Cardiac septum (tissue), 1 donor: ENCODE measurements at places on chromosomes 12 and 14. TPM values are rescaled to one million over a fixed set of nuclear protein-coding genes. Genes with fewer than 3 reads are reported as not detected.

- no peak for DNase-seq
These were observed 17.4 kb downstream of the TMPO start for GRCh38 chr12:98532687-98533304.

DNA sequence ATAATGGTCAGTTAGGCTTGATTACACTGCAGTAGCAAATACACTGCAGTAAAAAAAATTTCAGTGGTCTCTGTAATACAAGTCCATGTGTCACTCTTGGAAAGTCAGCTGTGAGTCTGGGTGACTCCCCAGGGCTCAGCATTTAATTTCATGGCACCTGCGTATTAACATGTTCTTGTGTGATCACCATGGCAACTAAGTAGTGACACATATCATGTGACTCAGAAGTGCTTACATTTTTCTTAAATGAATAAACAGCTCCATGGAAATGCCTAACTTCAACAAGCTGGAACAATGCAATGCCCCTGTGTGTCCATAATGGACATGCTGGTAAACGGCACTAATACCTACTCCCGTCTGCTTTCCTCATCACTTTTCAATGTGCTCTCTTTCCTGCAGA lies 88.5 kb upstream of the ANO4 start:
- no peak for DNase-seq

DNA sequence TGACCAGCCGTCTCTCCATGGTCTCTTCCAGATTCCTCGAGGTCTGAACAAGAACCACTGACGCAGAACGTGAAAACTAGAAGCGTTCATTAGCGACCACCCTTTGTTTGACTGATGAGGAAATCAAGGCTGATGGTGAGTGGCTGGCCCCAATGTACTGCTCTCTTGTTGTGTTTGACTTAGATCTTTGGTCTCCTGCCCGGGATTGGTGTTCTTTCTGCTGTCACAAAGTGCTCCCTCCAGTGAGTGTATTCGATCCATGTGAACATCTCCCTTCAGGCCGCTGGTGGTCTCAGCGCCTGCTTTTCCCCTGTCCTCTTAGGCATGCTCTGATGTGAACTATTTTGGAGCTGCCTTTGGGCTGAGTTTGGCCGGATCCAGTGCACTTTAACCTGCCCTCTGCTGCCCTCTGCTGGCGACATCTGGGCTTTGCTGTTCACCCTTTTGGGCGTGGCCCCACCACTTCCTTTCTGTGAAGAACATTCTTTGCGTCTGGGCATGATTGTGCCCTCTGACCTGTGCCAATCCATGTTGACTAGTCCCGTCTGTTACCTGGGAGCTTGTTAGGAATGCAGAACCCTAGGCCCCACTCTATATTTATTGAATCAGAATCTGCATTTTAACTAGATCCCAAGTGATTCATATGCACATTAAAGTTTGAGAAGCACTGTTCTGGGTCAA lies 279.1 kb downstream of the TTC6 start:
- DNase-seq: peak; percentile 89

GRCh38 chr14:64074961-64075612 lies 219.1 kb downstream of the ESR2 start:
- DNase-seq: no peak

DNA sequence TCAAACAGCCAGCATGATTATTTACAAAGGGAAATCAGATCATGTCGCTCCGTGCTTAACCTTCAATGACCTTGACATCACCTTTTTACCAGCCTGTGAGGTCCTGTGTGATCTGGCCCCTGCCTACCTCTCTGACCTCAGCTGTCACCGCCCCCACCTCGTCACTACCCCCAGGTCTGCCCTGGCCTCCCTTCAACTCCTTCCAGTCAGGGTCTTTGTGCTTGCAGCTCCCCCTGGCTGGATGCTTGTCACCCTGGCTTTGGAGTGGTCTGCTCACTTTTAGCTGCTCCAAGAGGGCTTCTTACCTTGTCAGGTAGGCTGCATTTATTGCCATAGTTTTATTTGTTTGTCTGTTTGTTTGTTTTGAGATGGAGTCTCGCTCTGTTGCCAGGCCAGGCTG lies 8.2 kb upstream of the MAX start:
- DNase-seq: no peak

- DNase-seq: no peak
These were observed 23.1 kb downstream of the ASB2 start for GRCh38 chr14:93953263-93953662.

DNA sequence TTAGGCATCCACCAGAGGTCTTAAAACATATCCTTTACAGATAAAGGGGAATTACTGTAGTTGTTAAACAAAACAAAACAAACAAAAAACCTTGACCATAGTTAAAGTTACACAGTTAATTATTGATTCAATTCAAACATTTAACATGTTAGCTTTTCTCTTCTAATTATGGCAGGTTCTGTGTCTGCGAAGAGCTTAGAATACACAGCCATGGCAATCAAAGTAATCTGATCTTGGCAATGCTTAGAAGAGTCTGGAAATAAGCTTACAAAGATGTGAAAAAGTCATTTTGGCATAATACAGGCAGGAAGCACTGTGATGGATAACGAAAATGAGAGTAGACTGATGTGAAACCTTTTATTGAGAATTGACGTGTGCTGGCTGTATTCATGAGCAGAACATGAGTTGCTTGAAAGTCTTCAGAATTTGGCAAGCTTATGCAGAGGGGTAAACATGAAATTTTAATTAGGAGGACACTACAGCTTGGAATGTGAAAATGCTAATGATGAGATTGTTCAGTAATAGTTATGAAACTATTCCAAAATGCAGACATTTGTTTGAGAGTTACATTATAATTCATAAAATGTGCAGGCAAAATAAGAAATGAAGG lies 629.6 kb downstream of the FSCB start:
- DNase-seq: no peak

- DNase-seq: no peak
These were observed 427.6 kb upstream of the STXBP6 start for GRCh38 chr14:25477316-25478098.

- DNase-seq: peak; percentile 71
These were observed 322.4 kb downstream of the BCL11B start for GRCh38 chr14:98949481-98950135.

DNA sequence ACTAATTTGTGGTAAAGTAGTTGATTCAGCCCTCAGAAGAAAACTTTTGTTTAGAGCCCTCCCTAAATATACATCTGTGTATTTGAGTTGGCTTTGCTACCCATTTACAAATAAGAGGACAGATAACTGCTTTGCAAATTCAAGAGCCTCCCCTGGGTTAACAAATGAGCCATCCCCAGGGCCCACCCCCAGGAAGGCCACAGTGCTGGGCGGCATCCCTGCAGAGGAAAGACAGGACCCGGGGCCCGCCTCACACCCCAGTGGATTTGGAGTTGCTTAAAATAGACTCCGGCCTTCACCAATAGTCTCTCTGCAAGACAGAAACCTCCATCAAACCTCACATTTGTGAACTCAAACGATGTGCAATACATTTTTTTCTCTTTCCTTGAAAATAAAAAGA lies 2.7 kb downstream of the FZD10 start:
- peak; percentile 43 for DNase-seq

DNA sequence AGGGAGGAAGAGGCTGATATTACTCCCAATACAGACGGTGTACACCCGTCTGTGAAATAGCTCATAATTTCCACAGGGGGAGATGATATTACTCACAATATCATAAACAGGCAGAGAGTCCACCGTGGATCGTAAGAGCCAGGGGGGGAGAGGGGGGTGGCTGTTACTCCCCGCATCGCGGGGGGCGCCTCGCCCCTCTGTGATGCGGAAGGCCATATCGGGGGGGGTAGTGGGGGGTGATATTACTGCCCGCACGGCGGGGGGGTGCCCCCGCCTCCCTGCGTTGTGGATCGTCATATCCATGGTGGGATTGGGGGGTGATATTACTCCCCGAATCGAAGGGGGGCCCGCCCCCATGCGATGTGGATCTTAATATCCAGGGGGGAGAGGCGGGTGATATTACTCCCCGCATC lies 91.9 kb downstream of the FRMD6 start:
- DNase-seq: no peak

GRCh38 chr12:118912697-118913270 lies 68.6 kb upstream of the SRRM4 start:
- no peak for DNase-seq

DNA sequence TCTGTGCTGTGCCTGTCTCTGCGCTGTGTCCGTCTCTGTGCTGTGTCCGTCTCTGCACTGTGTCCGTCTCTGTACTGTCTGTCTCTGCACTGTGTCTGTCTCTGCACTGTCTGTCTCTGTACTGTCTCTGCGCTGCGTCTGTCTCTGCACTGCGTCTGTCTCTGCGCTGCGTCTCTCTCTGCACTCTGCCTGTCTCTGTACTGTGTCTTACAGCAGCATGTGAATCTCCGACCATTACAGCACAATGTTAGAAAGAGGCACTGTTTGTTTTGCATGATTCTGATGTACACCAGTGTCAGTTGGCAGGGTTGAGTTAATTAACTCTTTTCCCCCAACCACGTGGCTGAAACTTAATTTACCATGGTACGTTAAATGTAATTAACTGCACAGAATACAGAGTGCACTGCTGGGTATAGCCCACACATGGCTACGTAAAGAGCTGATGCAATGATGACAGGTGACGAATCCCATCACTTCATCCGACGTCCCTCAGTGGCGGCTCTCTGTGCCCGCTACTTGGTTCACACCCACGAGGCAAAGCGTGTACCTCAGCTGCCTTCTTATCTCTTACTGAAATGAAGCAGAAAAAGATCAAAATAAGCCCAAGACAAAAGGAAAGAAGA lies 127.7 kb upstream of the SFSWAP start:
- DNase-seq: no peak

GRCh38 chr14:59529189-59529588 lies 44.9 kb downstream of the JKAMP start:
- DNase-seq: no peak

Gene NANOG
- not detected for total RNA-seq

Gene PLA2G1B
- not detected for total RNA-seq
